GM12878 (cell line): ENCODE measurements at places on chromosomes 4 and X. TPM values are rescaled to one million over a fixed set of nuclear protein-coding genes. Genes with fewer than 3 reads are reported as not detected.

GLOD5 gene
- total RNA-seq = not detected in 2 replicates

SSX3 gene
- not detected in 2 replicates for total RNA-seq

ALB gene
- 22.3 and 29.0 TPM in 2 replicates for total RNA-seq

PNMA3 gene
- not detected in 2 replicates for total RNA-seq

DCAF4L1 gene
- 0.13 and 0.16 TPM in 2 replicates for total RNA-seq

HS6ST2 gene
- not detected in 2 replicates for total RNA-seq

SNCA gene
- total RNA-seq = not detected in 2 replicates

TLR10 gene
- total RNA-seq = 50.4 and 52.8 TPM in 2 replicates

ADH1A gene
- total RNA-seq = not detected in 2 replicates

HERC3 gene
- 4.5 and 5.5 TPM in 2 replicates for total RNA-seq

CSAG1 gene
- not detected in 2 replicates for total RNA-seq

AGTR2 gene
- not detected in 2 replicates for total RNA-seq

CTSO gene
- 6.5 and 6.7 TPM in 2 replicates for total RNA-seq

MPP1 gene
- 15.7 and 19.6 TPM in 2 replicates for total RNA-seq

SSX2B gene
- total RNA-seq = not detected in 2 replicates

VSIG1 gene
- total RNA-seq = not detected in 2 replicates

TSPAN7 gene
- total RNA-seq = 0.24 TPM in 1 of 2 replicates, not detected in the other

CCKAR gene
- total RNA-seq = not detected in 2 replicates

GAGE2A gene
- 0.45 and 0.56 TPM in 2 replicates for total RNA-seq

TKTL2 gene
- total RNA-seq = not detected in 2 replicates

GLRA3 gene
- not detected in 2 replicates for total RNA-seq

DIPK2B gene
- total RNA-seq = not detected in 2 replicates

LRIT3 gene
- total RNA-seq = not detected in 2 replicates

FAM241A gene
- 2.1 and 2.2 TPM in 2 replicates for total RNA-seq

PIN4 gene
- total RNA-seq = 6.4 and 8.2 TPM in 2 replicates

FMR1NB gene
- total RNA-seq = not detected in 2 replicates

FAM47C gene
- total RNA-seq = not detected in 2 replicates

PTCHD1 gene
- total RNA-seq = not detected in 2 replicates

MUC7 gene
- not detected in 2 replicates for total RNA-seq

NLGN4X gene
- total RNA-seq = 0.11 and 0.21 TPM in 2 replicates

PRR32 gene
- total RNA-seq = not detected in 2 replicates

PHOX2B gene
- not detected in 2 replicates for total RNA-seq

RGN gene
- total RNA-seq = 0.13 and 0.15 TPM in 2 replicates

COL25A1 gene
- not detected in 2 replicates for total RNA-seq

GASK1B gene
- total RNA-seq = 0.21 TPM in 2 replicates

PLP1 gene
- not detected in 2 replicates for total RNA-seq

PCDH19 gene
- total RNA-seq = not detected in 2 replicates

CTAG1B gene
- not detected in 2 replicates for total RNA-seq

GPAT3 gene
- total RNA-seq = 0.90 and 1.1 TPM in 2 replicates

RTL9 gene
- total RNA-seq = 0.19 and 0.21 TPM in 2 replicates

FLNA gene
- total RNA-seq = 617 and 643 TPM in 2 replicates

KLHL5 gene
- total RNA-seq = 16.9 and 19.7 TPM in 2 replicates

MAGEC2 gene
- not detected in 2 replicates for total RNA-seq

CT47B1 gene
- total RNA-seq = not detected in 2 replicates

SMIM31 gene
- not detected in 2 replicates for total RNA-seq

BEX2 gene
- 0.56 and 0.80 TPM in 2 replicates for total RNA-seq

SYTL4 gene
- 0.74 TPM in 1 of 2 replicates, not detected in the other for total RNA-seq

JADE1 gene
- total RNA-seq = 22.4 and 27.2 TPM in 2 replicates

ASB9 gene
- 0.31 and 0.35 TPM in 2 replicates for total RNA-seq

CT55 gene
- not detected in 2 replicates for total RNA-seq

PCDH18 gene
- total RNA-seq = 1.4 TPM in 2 replicates
